ENCODE measurements at places on chromosomes 4 and X.

- no peak for DNase-seq
Measured at GRCh38 chr4:162497564-162498167, 333.9 kb upstream of the FSTL5 start.

DNA sequence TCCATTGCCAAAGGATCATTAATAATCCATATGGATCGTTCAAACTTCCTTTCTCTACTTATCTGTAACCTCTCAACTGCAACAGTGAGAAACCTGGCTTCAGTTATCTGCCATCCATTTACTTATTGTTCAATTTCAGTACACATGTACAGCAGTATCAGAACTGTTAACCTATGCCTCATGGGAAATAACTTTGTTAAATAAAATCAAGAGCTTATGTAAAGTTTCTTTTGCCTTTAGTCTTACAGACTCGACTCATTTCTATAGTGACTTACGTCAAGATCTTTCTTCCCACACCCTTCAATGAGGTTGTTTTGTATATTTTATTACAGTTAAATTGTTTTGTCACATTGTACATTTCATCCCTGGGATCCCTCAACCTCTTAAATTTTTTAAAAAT lies 11.4 kb downstream of the UBQLN2 start:
- DNase-seq: no peak

DNA sequence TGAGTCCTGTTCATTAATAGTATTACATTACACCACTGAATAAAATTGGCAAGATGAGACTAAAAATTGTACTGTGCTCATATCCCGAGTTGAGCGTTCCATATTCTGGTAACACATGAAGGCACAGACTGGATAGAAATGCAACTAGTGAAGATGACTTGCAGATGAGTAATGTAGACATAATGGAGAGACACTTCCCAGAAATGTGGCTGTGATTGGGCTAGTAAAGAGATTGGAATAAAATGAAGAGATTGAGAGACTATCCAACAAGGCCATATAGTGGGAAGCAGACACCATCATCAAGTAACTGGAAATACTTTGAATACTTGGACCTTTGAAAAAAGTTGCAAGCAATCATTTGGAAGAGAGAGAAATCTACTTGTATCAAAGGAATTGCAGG lies 77.3 kb downstream of the DCAF8L1 start:
- DNase-seq: no peak

- DNase-seq: no peak
Measured at GRCh38 chrX:120145295-120145925, 13.0 kb upstream of the RHOXF2 start.

GRCh38 chr4:158035662-158036195 lies 137.1 kb downstream of the GASK1B start:
- no peak for DNase-seq

DNA sequence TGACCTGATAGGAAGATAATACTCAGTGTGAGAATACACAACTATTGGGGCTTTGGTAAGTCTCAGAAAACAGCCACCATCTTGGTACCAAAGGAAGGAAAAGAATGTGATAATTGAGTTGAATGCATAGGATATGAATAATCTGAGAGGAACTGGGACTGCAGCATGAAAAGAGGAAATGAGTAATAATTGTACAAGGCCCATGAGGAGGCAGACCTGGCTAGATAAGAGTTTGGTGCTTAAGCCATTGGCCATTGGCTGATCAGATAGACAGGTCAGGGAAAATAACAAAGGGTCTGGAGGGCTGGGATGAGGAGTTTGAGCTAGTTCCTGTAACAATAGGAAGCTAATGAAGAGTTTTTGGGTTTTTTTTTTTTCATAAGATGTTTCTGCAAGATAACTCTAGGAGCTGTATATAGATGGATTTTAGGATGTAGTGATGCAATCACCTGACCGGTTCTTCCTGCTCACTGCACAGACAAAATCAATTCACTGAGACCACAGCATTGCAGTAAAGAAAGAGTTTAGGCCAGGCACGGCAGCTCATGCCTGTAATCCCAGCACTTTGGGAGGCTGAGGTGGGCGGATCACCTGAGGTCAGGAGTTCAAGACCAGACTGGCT lies 5.3 kb upstream of the TRMT2B start:
- DNase-seq: no peak

DNA sequence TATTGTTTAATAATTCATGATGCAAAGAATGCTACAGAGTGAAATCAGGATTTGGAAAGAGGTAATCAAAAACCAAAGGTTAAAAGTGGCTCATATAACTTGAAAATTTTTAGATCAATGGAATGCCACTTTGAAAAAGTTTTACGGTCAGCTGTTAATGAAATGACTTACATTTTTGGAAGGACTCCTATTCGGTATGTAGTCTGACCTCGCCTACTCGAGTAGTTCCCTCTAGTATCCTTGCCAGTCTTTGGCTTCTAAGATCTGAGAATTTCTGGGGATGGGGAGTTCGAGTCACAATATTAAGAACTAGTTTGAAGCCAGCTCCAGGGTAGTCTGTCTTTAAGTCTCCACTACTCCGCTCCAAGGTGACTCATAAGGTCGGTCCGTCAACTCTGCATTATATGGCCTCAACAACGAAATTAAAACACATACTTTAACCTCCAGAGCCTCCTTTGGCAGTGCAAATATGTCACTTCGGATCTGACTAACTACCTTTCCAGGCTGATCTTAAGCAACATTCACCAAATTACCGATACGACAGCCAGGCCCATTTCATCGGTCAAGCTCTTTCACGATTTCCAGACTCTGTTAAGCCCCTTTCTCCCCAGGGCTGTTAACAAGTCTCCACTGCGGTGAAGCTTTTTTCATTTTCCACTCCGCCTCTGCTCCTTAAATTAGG lies 733 bp upstream of the NAA15 start:
- no peak for DNase-seq

DNA sequence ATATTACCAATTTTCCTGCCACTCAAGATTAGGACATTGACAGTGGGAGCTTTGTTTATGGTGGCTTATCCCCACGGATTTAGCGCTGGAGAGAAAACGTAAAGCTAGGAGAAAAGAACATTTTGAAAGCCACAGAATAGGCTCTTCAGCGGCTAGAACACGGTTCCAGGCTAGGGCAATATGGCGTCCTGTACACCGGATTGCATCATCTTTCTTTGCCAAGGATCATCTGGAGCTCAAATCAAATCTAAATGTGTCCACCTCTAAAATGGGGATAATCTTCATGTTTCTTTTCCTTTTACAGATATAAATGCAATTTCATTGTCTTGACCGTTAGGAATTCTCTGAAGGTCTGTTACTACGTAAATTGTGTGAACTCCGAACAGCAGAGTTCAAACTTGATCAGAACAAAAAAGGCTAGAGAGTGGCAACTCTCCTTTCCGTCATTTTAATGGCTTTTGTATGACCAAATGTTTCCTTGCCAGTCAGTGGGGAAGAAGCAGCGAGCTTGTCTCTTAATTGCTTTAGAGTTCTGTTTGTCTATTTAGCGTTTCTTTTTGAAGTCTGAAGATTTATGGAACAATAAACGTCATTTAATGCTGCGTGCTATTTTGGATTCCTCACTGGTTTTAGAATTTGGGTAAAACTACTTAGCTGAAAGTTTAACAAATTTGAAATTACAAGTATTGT lies 2.6 kb upstream of the WWC2 start:
- DNase-seq: no peak

GRCh38 chr4:7988437-7988836 lies 48.8 kb upstream of the AFAP1 start:
- no peak for DNase-seq

- no peak for DNase-seq
Measured at GRCh38 chr4:7593646-7594412, 159.1 kb upstream of the PSAPL1 start.

DNA sequence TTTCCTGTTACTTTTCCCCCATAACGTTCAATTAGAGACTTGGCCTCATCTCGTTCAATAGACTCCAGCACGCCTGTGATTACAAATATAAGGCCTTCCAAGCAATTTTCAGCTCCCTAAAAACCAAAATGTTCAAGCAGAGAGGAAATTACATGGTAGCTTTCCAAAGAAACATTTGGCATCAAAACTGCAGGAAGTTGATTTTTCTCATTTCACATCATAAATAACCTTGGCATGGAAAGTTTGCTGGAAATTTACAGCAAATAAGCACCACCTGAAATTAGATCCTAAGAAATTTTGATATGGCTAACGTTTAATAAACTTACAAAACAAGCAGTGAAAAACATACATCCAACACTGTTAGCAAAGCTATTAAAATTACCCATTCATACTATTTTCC lies 53.3 kb downstream of the RFC1 start:
- DNase-seq: peak; percentile 9

GRCh38 chrX:55778322-55778721 lies 60.8 kb downstream of the RRAGB start:
- no peak for DNase-seq

DNA sequence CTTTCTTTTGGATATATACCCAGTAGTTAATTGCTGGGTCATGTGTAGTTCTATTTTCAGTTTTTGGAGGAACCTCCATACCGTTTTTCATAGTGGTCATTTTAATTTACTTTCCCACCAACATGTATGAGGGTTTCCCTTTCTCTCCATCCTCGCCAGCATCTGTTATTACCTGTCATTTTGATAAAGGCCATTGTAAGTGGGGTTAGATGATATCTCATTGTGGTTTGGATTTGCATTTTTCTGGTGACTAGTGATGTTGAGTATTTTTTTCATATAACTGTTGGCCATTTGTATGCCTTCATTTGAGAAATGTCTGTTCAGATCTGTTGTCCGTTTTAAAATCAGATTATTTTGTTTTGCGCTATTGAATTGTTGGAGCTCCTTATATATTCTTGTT lies 28.8 kb upstream of the CXCL2 start:
- no peak for DNase-seq

DNA sequence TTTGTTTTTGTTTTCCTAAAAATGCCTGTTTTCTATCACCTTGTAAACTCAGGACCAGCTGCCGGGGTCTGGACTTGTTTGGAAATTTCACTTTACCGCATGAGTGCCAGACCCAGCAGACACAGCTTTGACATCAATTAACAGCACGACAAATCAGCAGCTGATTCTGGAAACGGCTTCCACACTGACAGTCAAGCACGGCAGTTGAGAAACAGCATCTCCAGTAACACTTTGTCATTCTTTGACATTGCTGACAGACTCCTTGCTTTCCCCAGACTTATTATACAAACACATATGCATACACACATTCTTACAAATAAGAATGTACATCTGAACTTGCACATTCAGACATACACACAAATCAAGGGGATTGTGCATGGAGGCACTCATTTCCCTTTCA lies 1017.6 kb upstream of the HS3ST1 start:
- no peak for DNase-seq

- peak; percentile 67 for DNase-seq
Measured at GRCh38 chr4:79049840-79050540, 110.8 kb upstream of the PAQR3 start.

DNA sequence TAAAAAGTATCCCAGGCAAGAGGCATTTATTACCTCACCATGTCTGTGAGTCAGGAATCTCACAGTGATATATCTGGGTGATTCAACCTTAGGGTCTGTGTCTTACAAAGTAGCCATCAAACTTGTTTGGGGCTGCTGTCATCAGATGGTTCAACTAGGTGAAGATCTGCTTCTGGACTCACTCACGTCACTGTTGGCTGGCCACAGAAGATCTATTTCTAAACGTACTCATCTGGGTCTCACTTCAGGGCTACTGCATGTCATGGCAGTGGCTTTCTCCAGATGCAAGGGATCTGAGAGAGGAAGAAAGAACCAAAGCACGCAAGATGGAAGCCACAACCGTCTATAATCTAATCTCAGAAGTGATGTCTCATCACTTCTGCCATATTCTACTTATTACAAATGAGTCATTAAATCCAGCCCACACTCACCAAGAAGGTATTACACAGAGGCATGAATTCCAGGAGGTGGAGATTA lies 267.8 kb upstream of the ANKRD50 start:
- no peak for DNase-seq

- no peak for DNase-seq
Measured at GRCh38 chr4:184310171-184310567, 92.5 kb upstream of the ENPP6 start.

GRCh38 chr4:17688011-17688441 lies 73.6 kb downstream of the MED28 start:
- no peak for DNase-seq

GRCh38 chr4:141389649-141390048 lies 169.0 kb downstream of the ZNF330 start:
- no peak for DNase-seq

- no peak for DNase-seq
Measured at GRCh38 chr4:91076147-91076546, 949.0 kb downstream of the CCSER1 start.

DNA sequence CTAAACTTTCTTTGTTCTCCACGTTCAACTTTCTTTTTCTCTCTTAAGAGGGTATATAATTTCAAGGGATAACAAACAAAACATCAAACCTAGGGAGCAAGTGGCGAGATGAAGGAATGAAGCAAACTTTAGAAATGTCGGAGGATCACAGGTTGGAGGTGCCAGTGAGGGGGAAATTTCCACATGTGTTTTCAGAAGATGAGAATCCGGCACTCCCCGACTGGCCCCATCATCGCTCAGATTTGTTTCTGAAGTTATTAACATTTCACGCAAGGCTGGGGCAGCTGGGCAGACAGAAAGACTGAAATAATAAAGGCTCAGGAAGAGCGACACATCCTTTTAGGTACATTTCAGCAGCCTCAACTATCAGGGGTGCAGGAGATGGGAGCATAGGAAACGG lies 134.9 kb downstream of the SMIM20 start:
- no peak for DNase-seq

- no peak for DNase-seq
Measured at GRCh38 chr4:159117968-159118367, 15.1 kb downstream of the RAPGEF2 start.

- DNase-seq: no peak
Measured at GRCh38 chrX:1676866-1677265, 62.0 kb downstream of the ASMT start.

- DNase-seq: no peak
Measured at GRCh38 chr4:80180743-80181142, 16.6 kb upstream of the PRDM8 start.

- no peak for DNase-seq
Measured at GRCh38 chr4:37516057-37516775, 170.0 kb downstream of the RELL1 start.

DNA sequence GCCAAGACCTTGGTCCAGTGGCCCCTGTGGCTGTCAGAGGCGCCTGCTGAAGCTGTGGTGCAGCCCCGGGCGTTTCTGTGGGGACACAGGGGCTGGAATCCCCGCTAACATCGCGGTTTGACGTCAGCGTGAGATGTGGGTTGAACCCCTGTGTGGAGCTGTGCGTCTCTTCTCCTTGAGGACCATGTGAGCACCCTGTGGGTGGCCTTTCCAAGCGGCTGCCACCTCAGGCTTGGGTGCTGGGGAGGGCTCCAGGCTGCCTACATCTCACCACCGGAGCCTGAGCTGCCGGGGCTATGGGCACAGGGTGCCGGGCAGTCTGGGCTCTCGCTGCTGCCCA lies 27.7 kb downstream of the UVSSA start:
- DNase-seq: no peak

- no peak for DNase-seq
Measured at GRCh38 chr4:174595141-174595929, 73.0 kb upstream of the HPGD start.

- no peak for DNase-seq
Measured at GRCh38 chrX:124328765-124329164, 3.7 kb upstream of the TEX13D start.

- no peak for DNase-seq
Measured at GRCh38 chr4:134499074-134499473, 297.5 kb upstream of the PABPC4L start.
